Mesothelial cell of epicardium (in vitro differentiated cells): ENCODE measurements at places on chromosomes 6 and 20. TPM values are rescaled to one million over a fixed set of nuclear protein-coding genes. Genes with fewer than 3 reads are reported as not detected.

PTPRT gene
- 0.69 to 0.86 TPM (median 0.80 TPM) in 3 replicates for total RNA-seq

TREML2 gene
- not detected in 3 replicates for total RNA-seq

TCP11 gene
- 0.20 to 0.24 TPM (median 0.20 TPM) in 3 replicates for total RNA-seq

PLCB1 gene
- 35.4 to 41.5 TPM (median 35.4 TPM) in 3 replicates for total RNA-seq

IMPG1 gene
- not detected in 3 replicates for total RNA-seq

SDC4 gene
- 44.3 to 46.7 TPM (median 46.7 TPM) in 3 replicates for total RNA-seq

RAB5IF gene
- total RNA-seq = 37.6 to 40.7 TPM (median 40.0 TPM) in 3 replicates

- H3K36me3 ChIP-seq = peaks cover 23% of the 10 kb centered on the region
- peak overlapping the region; percentile 40 for H3K27ac ChIP-seq
- no peak for DNase-seq
- peaks cover 6% of the 10 kb centered on the region for H3K4me1 ChIP-seq
Measured at GRCh38 chr6:147222160-147222838, 18.1 kb downstream of the STXBP5 start.

- no peak overlapping the region for H3K27ac ChIP-seq
- H3K36me3 ChIP-seq = no peaks in the 10 kb centered on the region
- H3K4me1 ChIP-seq = peaks cover 4% of the 10 kb centered on the region
- no peak for DNase-seq
- no peak overlapping the region for H3K4me3 ChIP-seq
- H3K27me3 ChIP-seq = peaks cover 72% of the 10 kb centered on the region
Measured at GRCh38 chr20:59170406-59171349, 7.1 kb downstream of the ZNF831 start.

- no peak overlapping the region for H3K4me3 ChIP-seq
- H3K27ac ChIP-seq = no peak overlapping the region
- H3K27me3 ChIP-seq = no peaks in the 10 kb centered on the region
- H3K36me3 ChIP-seq = no peaks in the 10 kb centered on the region
- DNase-seq = no peak
Measured at GRCh38 chr6:92341201-92341600, 1078.2 kb downstream of the EPHA7 start.

GRCh38 chr6:106997392-106998158 is 23.0 kb upstream of the CD24 start:
- no peaks in the 10 kb centered on the region for H3K36me3 ChIP-seq
- H3K27ac ChIP-seq = no peak overlapping the region
- H3K4me3 ChIP-seq = no peak overlapping the region
- peaks cover 3% of the 10 kb centered on the region for H3K4me1 ChIP-seq
- DNase-seq = peak; percentile 34
- no peaks in the 10 kb centered on the region for H3K27me3 ChIP-seq

- no peaks in the 10 kb centered on the region for H3K27me3 ChIP-seq
- no peak overlapping the region for H3K4me3 ChIP-seq
- no peak for DNase-seq
- peaks cover 19% of the 10 kb centered on the region for H3K4me1 ChIP-seq
- no peak overlapping the region for H3K27ac ChIP-seq
Measured at GRCh38 chr6:45783716-45784115, 231.9 kb downstream of the CLIC5 start.

GRCh38 chr6:16324606-16325225 is 86.3 kb downstream of the GMPR start:
- no peak for DNase-seq
- peak overlapping the region; percentile 25 for H3K27ac ChIP-seq
- peaks cover 20% of the 10 kb centered on the region for H3K4me1 ChIP-seq
- H3K4me3 ChIP-seq = no peak overlapping the region
- H3K36me3 ChIP-seq = peaks cover 29% of the 10 kb centered on the region

DNA sequence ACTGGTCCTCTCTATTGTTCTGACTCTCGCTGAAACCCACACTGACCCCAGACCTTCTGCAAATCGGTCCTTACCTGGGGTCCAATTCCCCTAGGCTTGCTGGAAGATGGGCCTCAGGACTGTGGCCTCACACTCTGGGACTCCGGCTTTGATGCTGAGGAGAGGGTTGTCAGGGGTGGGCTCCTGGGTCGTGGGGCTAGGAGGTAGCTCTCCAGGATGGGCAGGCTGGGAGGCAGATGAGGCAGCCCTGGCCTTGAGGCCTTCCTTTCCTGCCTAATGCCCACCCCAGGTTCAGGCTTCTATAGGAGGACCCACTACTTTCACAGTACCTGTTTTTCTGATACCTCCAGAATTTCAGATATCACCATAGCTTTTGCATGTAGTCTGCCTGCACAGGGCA is 21.4 kb downstream of the HLA-F start:
- no peaks in the 10 kb centered on the region for H3K36me3 ChIP-seq
- no peak overlapping the region for H3K4me3 ChIP-seq
- peaks cover 86% of the 10 kb centered on the region for H3K27me3 ChIP-seq
- DNase-seq = no peak
- no peak overlapping the region for H3K27ac ChIP-seq

- no peaks in the 10 kb centered on the region for H3K27me3 ChIP-seq
- no peak for DNase-seq
- H3K4me3 ChIP-seq = no peak overlapping the region
- peaks cover 35% of the 10 kb centered on the region for H3K4me1 ChIP-seq
- peaks cover 42% of the 10 kb centered on the region for H3K36me3 ChIP-seq
Measured at GRCh38 chr20:49275636-49276035, 2.2 kb downstream of the ZNFX1 start.

DNA sequence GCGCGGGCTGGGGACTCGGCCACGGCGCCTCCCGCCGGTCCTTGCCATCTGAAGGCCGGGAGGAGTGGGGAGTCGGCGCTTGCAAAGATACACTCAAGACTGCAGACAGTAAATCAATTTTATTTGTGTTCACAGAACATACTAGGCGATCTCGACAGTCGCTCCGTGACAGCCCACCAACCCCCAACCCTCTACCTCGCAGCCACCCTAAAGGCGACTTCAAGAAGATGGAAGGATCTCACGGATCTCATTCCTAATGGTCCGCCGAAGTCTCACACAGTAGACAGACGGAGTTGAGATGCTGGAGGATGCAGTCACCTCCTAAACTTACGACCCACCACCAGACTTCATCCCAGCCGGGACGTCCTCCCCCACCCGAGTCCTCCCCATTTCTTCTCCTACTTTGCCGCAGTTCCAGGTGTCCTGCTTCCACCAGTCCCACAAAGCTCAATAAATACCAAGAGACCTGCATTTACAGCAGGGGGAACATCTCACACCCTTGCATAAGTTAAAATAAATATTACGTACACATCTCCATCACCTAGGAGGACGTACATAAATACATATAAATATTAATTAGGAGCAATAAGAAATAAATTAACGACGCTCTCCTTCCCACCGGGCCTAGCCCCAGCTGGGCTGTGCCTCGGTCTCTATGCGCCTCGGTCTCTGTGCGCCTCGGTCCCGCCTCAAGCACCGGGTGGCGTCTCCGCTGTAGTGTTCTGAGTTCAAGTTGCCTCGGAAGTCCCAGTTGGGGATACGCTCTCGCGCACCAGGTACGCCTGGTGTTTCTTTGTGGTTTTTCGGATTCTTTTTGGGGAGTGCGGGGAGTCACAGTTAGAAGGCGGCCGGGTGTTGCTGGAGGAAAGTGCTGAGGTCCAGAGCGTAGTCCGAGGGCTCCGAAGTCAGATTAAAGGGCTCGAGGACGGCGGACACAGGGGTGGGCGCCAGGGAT is 889 bp upstream of the FLOT1 start:
- DNase-seq = no peak
- H3K4me3 ChIP-seq = peak overlapping the region; percentile 97
- H3K27me3 ChIP-seq = no peaks in the 10 kb centered on the region
- H3K4me1 ChIP-seq = peaks cover 39% of the 10 kb centered on the region

GRCh38 chr20:49646528-49646927 is 67.2 kb downstream of the B4GALT5 start:
- no peak overlapping the region for H3K4me3 ChIP-seq
- no peaks in the 10 kb centered on the region for H3K27me3 ChIP-seq
- no peaks in the 10 kb centered on the region for H3K4me1 ChIP-seq
- no peak overlapping the region for H3K27ac ChIP-seq
- peaks cover 30% of the 10 kb centered on the region for H3K36me3 ChIP-seq

DNA sequence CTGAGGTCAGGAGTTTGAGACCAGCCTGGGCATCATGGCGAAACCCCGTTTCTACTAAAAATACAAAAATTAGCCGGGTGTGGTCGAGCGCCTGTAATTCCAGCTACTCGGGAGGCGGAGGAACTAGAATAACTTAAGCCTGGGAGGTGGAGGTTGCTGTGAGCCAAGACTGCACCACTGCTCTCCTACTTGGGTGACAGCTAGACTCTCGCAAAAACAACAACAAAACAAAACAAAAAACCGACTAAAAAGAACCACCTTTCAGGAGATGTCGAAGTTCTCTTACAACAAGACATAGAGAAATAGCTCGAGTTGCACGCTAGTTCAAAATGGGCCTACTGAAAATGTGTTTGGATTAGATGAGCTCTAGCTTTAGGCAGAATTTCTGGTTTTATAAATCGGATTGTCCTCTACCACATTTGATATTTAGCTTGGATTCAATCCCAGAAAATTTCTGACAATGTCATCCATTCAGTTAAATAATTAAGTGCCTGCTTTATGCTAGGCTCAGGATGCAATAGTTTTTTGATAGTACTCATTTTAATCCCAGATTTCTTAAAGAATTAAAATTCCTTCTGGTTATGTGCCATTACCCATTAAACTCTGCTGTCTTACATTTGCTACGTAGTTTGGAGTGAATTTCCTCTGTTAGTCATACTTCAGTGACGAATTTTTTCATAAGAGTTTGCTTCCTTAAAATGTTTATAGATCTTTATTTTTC is 137.5 kb upstream of the SHLD1 start:
- H3K4me1 ChIP-seq = peaks cover 34% of the 10 kb centered on the region
- no peaks in the 10 kb centered on the region for H3K36me3 ChIP-seq
- H3K27ac ChIP-seq = peak overlapping the region; percentile 90
- no peaks in the 10 kb centered on the region for H3K27me3 ChIP-seq
- no peak for DNase-seq

- H3K27me3 ChIP-seq = no peaks in the 10 kb centered on the region
- no peak for DNase-seq
- no peaks in the 10 kb centered on the region for H3K4me1 ChIP-seq
Measured at GRCh38 chr20:51978070-51978501, 175.8 kb upstream of the SALL4 start.

- no peak for DNase-seq
- peaks cover 13% of the 10 kb centered on the region for H3K4me1 ChIP-seq
- H3K4me3 ChIP-seq = no peak overlapping the region
- H3K27me3 ChIP-seq = peaks cover 8% of the 10 kb centered on the region
Measured at GRCh38 chr20:10134176-10134575, 84.5 kb upstream of the SNAP25 start.

GRCh38 chr6:109436041-109436440 is 4.4 kb downstream of the PPIL6 start:
- no peak overlapping the region for H3K27ac ChIP-seq
- no peaks in the 10 kb centered on the region for H3K27me3 ChIP-seq
- peaks cover 3% of the 10 kb centered on the region for H3K36me3 ChIP-seq
- no peak for DNase-seq
- H3K4me3 ChIP-seq = no peak overlapping the region

- DNase-seq = no peak
- no peak overlapping the region for H3K27ac ChIP-seq
- H3K4me1 ChIP-seq = no peaks in the 10 kb centered on the region
- H3K4me3 ChIP-seq = no peak overlapping the region
- H3K27me3 ChIP-seq = peaks cover 6% of the 10 kb centered on the region
Measured at GRCh38 chr6:123118811-123119210, 122.8 kb downstream of the CLVS2 start.

- H3K4me3 ChIP-seq = no peak overlapping the region
- no peak overlapping the region for H3K27ac ChIP-seq
- H3K4me1 ChIP-seq = no peaks in the 10 kb centered on the region
- H3K27me3 ChIP-seq = no peaks in the 10 kb centered on the region
Measured at GRCh38 chr6:100663219-100663863, 198.6 kb upstream of the SIM1 start.

- H3K4me3 ChIP-seq = no peak overlapping the region
- DNase-seq = no peak
- H3K4me1 ChIP-seq = peaks cover 41% of the 10 kb centered on the region
- H3K36me3 ChIP-seq = no peaks in the 10 kb centered on the region
Measured at GRCh38 chr20:62760471-62760855, 35.8 kb upstream of the MRGBP start.

GRCh38 chr6:21447987-21448386 is 145.6 kb upstream of the SOX4 start:
- H3K27ac ChIP-seq = no peak overlapping the region
- H3K4me1 ChIP-seq = peaks cover 11% of the 10 kb centered on the region
- DNase-seq = no peak
- H3K27me3 ChIP-seq = no peaks in the 10 kb centered on the region
- H3K36me3 ChIP-seq = no peaks in the 10 kb centered on the region
- H3K4me3 ChIP-seq = no peak overlapping the region

DNA sequence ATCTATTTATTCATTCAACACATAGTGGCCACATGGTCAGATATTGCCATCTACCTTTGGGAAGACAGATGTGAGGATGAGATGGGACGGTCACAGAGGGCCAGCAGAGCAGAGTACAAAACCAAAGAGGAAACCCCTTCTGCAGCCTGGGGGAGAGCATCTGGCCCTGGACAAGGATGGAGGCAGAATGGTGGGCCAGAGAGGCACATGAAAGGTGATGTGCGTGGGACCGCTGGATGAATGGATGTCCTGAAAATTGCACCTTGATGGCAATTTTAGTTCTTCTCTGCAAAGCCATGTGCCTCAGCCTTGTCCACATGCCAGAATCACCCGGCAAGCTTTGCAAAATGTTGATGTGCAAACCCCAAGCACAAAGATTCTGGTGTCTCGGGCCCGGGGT is 77.4 kb upstream of the CD93 start:
- H3K4me3 ChIP-seq = no peak overlapping the region
- H3K27ac ChIP-seq = no peak overlapping the region
- DNase-seq = no peak

GRCh38 chr6:91886183-91886795 is 1299.4 kb upstream of the MAP3K7 start:
- no peak for DNase-seq
- H3K4me3 ChIP-seq = no peak overlapping the region
- no peaks in the 10 kb centered on the region for H3K4me1 ChIP-seq
- H3K27ac ChIP-seq = no peak overlapping the region

- no peaks in the 10 kb centered on the region for H3K4me1 ChIP-seq
- no peaks in the 10 kb centered on the region for H3K36me3 ChIP-seq
- no peak overlapping the region for H3K4me3 ChIP-seq
- DNase-seq = no peak
- no peak overlapping the region for H3K27ac ChIP-seq
- peaks cover 41% of the 10 kb centered on the region for H3K27me3 ChIP-seq
Measured at GRCh38 chr6:50288881-50289280, 239.2 kb upstream of the DEFB112 start.

- peaks cover 15% of the 10 kb centered on the region for H3K4me1 ChIP-seq
- no peak overlapping the region for H3K27ac ChIP-seq
- H3K36me3 ChIP-seq = peaks cover 10% of the 10 kb centered on the region
- DNase-seq = no peak
- no peak overlapping the region for H3K4me3 ChIP-seq
Measured at GRCh38 chr6:23349521-23350147, 776.4 kb upstream of the NRSN1 start.
